ENCODE measurements at places on chromosomes 6 and 20.

DNA sequence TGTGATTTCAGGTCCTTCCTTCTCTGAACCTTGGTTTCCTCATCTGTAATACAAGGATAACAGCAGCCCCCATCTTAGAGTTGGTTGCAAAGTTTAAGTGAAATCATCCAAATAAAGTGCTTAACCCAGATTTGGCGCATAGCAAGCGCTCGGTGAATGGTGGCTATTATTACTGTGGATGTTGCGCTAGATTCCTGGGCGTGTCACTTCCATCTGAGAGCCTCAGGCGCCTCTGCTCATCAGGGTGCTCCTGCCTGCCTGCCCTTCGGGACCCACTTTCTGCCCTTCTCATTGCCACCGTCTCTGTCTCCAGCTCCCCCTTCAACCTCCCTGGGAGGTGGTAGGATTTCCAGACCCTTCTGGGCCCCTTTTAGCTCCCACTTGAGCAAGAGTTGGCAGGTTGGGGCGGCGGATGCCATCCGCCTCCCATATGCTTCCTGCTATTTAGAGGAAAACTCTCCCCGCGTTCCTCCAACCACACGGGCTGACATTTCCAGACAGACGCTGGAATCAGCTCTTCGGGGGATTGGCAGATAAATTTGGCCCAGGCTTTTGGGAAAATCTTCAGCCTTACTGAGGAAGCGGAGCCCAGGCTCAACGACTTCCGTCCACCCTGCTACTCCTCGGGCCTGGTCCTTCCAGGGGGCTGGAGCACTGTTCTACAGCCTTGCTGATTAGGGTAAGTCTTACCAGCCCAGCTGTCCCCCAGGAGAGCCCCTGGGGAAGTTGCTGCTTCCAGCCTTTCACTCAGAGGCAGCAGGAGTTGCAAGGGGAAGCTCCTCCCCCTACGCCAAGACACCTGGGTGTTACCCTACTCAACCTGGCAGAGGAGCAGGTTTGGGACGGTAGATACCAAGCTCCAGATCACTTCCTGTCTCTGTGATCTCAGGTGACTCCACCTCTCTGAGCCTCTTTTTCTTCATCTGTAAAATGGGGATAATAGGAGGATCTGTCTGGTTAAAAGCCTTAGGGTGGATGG lies 71.5 kb downstream of the DLGAP4 start:
- DNase-seq, result no peak

- DNase-seq, result no peak
Observed at GRCh38 chr20:63179687-63180568, 36.0 kb downstream of the YTHDF1 start.

- DNase-seq, result no peak
Observed at GRCh38 chr6:11950109-11950508, 62.0 kb upstream of the HIVEP1 start.

GRCh38 chr6:95364016-95364604 lies 213.2 kb upstream of the MANEA start:
- DNase-seq, result no peak

DNA sequence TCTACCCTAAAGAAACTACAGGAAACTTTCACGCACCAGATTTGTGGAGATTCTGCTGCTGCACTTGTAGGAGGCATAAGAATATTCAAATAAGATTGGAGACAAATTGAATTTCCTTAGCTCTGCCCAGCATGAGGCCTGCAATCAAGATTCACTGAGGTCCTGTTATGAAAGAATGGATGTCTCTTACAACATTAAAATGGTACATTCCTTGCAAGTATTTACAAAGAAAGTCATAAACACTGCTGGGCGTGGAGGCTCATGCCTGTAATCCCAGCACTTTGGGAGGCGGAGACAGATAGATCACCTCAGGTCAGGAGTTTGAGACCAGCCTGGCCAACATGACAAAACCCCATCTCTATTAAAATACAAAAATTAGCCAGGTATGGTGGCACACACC lies 74.0 kb upstream of the MAP3K4 start:
- no peak for DNase-seq

- DNase-seq, result no peak
Observed at GRCh38 chr6:165701564-165702354, 38.7 kb upstream of the PDE10A start.

DNA sequence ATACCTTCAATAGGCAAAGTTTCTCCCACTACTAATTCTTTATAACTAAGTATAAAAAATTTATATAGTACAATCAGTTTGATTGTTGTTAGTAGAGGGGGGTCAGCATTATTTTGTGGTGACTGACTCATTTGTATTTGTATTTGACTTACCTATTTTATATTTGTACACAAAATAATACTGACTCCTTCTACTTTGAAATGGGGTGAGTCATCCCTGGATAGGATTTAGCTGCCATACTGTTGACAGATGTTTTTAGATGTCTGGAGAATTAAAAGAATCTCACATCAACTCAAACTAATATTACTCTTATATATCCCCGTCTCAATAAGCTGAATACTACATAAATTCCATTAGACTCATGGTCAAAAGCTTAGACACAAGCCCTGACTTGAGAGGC lies 114.9 kb downstream of the FRK start:
- no peak for DNase-seq

DNA sequence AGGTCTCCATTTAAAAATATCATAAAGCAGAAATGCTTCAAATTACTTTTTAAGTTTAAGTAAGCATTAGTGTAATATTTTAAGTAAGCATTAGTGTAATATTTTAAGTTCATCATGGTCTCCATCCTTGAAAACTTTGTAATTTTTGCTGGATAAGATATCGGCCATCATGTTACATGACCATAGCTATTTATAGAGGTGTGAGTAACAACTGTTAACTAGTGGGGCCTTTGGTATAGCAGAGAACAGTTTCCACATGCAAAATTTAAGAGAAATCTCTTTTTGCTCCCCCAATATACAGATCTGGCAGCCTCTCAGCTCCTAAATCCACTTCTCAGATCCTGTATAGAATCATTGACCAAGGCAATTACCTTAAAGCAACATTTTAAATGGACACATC lies 468 bp downstream of the TRDN start:
- no peak for DNase-seq

DNA sequence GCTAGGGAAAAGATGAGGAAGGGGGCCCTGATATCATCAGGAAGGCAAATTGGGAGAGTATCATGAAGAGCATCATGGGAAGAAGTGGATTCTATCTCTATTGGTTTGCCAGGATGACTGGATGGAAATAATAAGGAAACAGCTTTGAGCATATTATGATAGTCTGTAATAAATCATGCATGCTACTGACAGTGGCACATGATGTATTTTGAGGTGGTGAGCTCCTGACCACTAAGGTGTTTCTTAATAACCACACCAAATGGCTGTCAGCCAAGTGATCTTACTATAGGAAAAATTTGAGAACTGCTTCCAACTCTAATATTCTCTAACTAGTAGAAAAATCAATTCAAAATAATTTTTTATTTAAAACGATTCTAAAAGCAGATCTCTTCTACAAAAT lies 548.4 kb upstream of the JAG1 start:
- DNase-seq, result no peak

GRCh38 chr20:5822569-5822968 lies 72.4 kb downstream of the SHLD1 start:
- DNase-seq, result no peak

- no peak for DNase-seq
Observed at GRCh38 chr6:157615420-157615769, 207.7 kb upstream of the SNX9 start.

GRCh38 chr6:148934539-148934938 lies 187.7 kb downstream of the UST start:
- peak; percentile 36 for DNase-seq

- DNase-seq, result no peak
Observed at GRCh38 chr20:18144541-18145099, 7.0 kb downstream of the KAT14 start.

GRCh38 chr6:141088171-141088570 lies 1044.6 kb upstream of the GJE1 start:
- no peak for DNase-seq

DNA sequence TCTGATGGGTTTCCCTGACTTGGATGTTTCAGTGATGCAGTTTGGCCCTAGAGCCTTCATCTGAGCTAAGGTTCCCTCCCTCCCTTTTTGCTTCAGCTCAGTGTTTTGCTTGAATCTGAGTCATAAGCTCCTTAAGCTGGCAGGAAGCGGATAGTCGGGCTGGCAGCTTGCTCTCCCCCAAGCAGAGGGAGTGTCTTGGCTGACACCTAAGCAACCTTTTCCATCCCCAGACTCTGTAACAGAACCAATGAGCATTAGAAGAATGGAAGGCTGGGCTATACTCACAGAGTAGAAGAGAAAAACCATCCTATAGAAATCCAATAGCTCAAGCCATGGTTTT lies 98.3 kb downstream of the HAO1 start:
- DNase-seq, result no peak

GRCh38 chr6:127918506-127919427 lies 17.9 kb upstream of the THEMIS start:
- DNase-seq, result no peak

GRCh38 chr6:73030791-73031782 lies 194.2 kb downstream of the KHDC1L start:
- no peak for DNase-seq

GRCh38 chr6:21856844-21857243 lies 263.3 kb downstream of the SOX4 start:
- no peak for DNase-seq

DNA sequence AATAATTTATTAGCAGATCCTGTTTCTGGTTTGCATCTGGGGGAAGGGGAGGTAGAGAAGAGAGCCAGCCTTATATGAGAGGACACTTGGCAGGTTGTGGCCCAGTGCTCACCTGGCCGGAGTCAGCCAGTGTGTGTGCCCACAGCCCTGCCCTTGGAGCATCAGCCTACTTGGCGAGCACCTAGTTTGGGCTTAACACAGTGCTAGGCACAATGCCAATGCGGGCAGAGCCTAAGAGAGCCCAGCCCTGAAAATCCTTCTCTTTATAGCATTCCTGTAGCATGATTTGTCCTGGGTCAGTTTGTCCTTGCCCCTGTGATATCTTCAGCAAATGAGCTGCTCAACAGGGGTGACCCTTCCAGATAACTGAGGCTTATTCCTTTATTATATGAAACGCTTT lies 73.0 kb downstream of the SLX4IP start:
- DNase-seq, result no peak

DNA sequence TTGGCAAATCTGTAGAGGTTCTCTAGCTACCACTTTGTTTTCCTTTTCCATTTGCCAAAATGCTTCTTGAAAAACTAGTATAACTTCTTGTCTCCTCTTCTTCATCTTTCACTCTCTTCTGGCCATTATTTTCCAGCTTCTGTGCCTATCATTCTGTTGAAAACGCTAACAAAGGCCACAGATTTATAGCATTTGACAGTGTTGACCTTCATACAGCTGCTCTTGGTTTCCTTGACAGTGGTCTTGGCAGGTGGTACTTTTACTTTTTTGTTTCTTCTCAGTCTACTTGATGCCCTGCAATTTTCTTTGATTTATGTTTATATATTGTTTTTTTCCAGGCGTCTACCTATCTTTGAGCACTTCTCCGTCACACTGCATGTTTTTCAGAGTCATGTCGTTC lies 23.7 kb downstream of the TRMT11 start:
- DNase-seq, result no peak

- no peak for DNase-seq
Observed at GRCh38 chr6:166754218-166755030, 127.4 kb upstream of the RPS6KA2 start.

GRCh38 chr20:41340327-41341055 lies at the start of gene LPIN3:
TSS of gene LPIN3 (plus strand) at chr20:41340821. CDS start at chr20:41345804, 4,983 bp downstream.
- peak; percentile 58 for DNase-seq

DNA sequence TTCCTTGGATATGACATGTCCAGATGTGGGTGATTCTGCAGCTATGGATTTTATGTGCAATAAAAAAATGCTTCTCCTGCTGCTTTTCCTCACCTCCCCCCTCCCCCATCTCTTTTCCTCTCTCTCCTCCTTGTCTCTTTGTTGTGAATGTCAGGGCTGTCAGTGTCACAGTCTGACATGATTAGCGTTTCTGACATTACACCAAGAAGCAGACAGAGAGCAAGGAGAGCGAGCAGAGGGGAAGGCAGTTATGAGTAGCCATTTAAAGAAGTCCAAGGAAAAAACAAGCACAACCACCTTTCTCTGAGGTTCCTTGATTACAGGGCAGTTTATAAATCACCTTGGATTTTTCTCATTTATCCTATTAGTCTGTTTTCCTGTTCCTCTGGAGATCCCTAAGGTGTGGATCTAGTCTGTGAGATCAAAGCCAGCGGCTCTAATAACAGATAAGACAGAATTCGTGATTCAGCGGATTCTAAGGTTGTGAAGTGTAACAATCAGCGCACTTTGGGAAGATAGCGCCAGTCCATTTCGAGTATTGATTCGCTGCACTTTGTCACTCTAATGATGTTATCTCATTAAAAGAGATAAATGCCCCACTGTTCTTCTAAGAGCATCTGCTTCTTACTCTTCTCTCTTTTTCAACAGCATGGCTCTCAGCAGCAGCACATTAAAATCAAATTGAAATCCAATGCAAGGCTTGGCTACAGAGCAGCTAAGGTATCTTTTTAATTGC lies 101.4 kb downstream of the BACH2 start:
- no peak for DNase-seq

- no peak for DNase-seq
Observed at GRCh38 chr6:123811378-123811777, 7.7 kb downstream of the NKAIN2 start.

- DNase-seq, result peak; percentile 88
Observed at GRCh38 chr20:10061641-10062040, 26.9 kb downstream of the ANKEF1 start.

- DNase-seq, result no peak
Observed at GRCh38 chr6:13419422-13420195, 67.8 kb downstream of the GFOD1 start.

DNA sequence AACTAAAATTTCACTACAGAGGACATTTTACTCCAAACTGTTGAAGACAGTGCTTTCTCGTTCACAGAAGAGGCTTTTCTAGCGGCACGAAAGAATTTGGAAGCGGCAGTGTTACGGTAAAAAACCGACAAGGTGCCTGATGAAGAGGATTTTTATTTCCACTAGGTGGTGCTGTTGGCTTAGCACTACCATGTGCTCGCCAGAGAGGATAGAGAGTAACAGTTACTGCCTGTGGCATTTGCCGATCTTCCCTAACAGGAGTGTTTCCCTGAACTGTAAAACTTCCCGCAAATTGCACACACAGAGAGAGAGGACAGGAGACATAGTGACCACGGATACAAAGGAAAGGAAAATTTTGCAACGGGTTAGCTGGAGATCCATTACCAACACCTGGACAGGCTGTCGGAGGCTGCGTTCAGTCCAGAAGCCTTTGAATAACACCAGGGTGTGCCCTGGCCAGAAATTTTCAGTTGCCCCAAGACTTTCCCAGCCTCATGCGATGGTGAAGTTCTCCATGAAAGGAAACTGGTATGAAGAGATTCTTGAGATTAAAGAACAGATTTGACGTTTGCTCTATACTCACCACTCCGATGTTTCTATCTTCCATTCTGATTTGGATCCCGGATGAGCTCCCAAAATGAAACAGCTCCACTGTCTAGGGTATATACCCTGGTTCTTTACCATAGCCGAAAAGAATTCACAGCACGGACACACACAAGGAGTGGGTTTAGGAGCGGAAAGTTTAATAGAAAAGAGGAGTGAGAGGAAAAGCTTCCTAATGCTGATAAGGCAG lies 48.1 kb downstream of the HLA-DPB1 start:
- DNase-seq, result no peak

DNA sequence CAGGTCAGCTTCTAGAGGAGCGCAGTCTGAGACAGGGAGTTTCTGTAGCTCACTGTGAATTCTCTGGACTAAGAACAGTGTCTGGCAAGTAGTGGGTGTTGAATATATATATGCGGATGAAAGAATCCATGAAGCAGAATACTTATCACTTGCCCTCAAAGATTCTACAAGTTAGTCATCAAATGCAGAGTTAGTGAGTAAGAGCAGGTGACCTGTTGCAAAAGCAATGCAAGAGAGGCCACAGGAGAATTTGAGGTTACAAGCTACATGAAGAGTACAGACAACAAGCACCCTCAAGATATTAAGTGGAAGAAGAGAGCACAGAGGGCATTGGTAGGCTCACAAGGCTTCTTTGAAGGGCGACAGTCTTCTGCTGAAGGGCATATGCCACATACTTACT lies 103.4 kb upstream of the BTBD3 start:
- DNase-seq, result no peak

Measured in NCI-H187 (cell line).